ENCODE measurements at places on chromosomes 2 and 18.

- no peak for DNase-seq
Observed at GRCh38 chr2:164952057-164952702, 3.1 kb downstream of the SLC38A11 start.

GRCh38 chr2:15969214-15969613 lies 28.9 kb downstream of the MYCN start:
- DNase-seq = no peak

GRCh38 chr2:195031411-195031810 lies 625.6 kb upstream of the SLC39A10 start:
- no peak for DNase-seq

GRCh38 chr2:164896226-164896625 lies 54.6 kb upstream of the COBLL1 start:
- DNase-seq = no peak

- DNase-seq = no peak
Observed at GRCh38 chr18:27824841-27825681, 351.9 kb downstream of the CDH2 start.

GRCh38 chr2:12577091-12577490 lies 139.6 kb upstream of the TRIB2 start:
- no peak for DNase-seq

GRCh38 chr18:1648712-1649111 lies 744.0 kb downstream of the ADCYAP1 start:
- no peak for DNase-seq

DNA sequence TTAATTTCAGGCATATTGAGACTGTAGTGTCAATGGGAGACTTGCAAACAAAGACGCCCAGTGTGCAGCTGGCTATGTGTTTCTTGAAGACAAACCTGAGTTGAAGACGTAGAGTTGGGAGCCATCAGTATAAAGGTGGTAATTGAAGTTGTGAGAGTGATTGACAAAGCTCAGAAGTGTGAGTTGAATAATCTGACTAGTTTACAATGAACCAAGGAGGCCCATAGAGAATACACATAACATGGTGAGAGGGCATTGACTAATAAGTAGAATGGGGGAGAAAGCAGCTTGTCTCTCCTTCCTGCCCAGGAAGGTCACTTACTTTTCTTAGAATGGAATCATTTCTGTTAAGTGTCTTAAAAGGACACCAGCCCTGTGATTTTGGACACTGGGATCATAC lies 14.1 kb downstream of the SP110 start:
- no peak for DNase-seq
